ENCODE measurements at places on chromosomes 7 and 10. TPM values are rescaled to one million over a fixed set of nuclear protein-coding genes. Genes with fewer than 3 reads are reported as not detected.

DNA sequence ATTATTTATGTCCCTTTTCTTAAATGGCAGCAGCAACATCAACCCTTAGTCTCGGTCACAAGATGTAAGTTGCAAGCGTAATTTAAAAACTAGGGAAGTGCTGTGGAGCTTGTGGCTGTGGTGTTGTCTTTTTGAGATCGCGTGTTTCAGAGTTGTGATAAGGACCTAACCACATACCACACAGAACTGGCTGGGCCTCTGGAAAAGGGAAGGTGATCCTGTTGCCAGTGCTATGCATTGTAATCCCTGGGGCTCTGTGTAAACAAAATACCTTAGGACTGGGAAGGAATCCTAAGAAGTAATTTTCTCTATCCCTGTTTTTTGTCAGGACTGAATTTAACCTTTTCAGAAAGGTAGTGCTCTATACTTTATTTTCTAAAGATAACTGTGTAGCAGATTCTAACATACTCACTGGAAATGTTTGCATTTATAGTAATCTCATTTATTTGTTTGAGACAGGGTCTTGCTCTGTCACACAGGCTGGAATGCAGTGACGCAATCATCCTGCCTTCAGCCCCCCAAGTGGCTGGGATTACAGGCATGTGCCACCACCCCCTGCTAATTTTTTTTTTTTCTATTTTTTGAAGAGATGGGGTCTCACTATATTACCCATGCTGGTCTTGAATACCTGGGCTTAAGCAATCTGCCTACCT, 60.4 kb downstream of the INPP5F start:
- DNase-seq = no peak

DNA sequence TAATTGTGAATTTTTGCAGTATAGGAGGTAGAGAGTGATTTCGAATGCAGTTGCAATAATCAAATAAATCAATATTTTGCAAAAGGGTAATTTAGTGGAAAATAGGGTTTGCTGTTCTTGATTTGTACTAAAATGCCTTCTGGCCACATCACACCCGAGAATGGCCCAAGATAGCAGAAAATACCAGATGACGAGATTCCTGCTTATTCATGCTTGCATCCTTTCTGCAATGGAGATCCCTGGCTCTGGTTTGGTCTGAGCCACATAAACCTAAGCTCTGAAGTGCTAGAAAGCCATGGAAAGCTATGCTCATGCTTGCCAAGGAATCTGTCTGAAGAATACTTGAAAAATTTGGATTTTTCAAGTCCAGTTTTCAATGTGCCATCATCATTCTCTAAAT, 634.2 kb upstream of the COBL start:
- no peak for DNase-seq

DNA sequence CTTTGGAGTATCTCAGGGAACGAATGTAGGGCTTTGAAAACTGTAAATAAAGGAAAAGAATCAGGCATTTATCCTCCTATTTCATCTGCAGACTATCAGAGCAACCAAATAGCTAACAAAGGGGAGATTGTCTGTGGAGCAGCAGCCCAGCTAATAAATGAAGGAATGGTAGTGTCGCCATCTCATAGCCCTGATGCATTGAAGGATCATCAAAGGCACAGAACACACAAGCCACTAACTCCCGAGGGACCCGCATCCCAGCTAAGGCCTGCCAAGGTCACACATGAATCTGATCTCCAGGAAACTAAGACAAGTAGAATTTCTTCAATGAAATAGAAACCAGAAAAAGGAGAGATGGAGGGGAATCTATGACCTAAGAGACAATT, 38.2 kb downstream of the CALML5 start:
- no peak for DNase-seq

HOXA7 gene
- 2.2 TPM for total RNA-seq

NOS3 gene
- 6.1 TPM for total RNA-seq

DNA sequence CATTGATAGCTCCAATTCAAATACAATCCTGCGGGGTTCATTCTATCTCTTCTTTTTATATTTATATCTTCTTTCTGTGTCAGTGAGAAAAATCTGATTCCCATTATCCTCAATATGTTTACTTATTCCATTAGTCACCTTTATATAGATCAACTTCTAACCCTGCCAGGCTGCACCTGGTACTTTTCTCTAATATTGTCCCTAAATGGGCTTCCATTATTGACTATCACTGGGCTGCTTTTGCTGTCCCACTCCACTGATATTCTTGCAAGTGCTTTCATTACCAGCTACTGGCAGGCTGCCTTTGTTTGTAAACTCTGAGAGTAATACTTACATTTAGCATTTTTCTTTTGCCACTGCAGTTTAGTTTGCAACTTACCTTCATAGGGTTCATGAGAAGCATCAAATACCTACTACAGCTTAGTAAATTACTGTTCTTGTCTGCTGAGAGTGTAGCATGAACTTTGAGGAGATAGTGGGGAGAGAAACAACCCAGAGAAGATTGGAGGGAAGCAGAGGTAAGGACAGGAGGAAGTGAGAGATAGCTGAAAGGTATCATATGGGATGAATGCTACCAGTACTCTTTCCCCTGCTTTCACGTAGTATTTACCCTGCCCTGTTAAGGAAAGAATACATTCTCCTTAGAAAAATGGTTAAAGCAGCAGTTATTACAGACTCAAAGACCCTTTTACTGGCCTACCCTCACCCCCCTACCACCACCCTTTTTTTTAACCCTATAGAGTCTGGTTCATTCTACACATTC, 119.1 kb downstream of the PHTF2 start:
- no peak for DNase-seq

DNA sequence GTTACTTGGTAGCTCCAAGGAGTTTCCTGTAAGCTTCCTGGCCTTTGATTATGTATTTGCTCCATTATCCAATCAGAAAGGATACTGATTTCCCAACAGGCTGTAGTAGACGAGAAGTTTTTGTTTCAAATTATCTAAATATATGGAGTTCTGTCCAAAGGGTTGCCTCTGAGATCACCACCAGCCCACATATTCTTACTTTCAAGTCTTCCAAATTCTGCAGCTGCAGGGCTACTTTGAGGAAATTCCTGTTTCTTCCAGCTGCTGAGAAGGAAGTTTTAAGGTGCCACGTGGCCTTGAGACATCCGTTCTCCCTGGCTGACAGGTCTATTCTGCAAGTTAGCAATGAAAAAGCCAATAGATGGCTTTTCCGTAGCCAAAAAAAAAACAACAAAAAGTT, 286.0 kb downstream of the TWIST1 start:
- DNase-seq = no peak

DNA sequence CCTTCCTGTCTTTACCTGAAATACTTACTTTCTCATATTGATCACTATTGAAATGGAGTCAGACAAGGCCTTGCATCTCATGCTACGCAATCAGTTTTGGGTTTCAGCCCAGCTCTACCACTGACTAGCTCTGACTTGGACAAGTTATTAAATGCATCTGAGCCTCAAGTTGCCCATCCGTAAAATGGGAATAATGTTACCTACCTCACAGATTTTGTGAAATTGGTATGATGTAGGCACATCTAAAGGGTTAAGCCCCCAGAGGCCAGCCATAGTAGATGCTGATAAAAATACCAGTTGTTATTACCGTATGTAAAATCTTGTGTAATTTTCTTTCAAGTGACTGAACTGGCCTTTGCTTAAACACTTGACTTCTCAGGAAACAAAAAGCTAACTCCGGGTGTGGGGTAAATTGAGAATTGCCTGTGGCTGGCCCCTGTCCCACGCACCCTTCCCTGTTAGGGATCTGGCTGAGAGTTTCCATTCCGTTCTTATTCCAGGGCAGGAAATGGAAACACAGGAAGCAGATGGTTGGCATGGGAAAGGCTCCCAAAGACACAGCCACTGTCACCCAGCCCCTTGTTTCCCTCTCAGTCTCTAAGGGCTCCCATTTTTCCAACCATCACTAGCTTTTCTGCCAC, 7.5 kb downstream of the DUSP5 start:
- DNase-seq = no peak

DNA sequence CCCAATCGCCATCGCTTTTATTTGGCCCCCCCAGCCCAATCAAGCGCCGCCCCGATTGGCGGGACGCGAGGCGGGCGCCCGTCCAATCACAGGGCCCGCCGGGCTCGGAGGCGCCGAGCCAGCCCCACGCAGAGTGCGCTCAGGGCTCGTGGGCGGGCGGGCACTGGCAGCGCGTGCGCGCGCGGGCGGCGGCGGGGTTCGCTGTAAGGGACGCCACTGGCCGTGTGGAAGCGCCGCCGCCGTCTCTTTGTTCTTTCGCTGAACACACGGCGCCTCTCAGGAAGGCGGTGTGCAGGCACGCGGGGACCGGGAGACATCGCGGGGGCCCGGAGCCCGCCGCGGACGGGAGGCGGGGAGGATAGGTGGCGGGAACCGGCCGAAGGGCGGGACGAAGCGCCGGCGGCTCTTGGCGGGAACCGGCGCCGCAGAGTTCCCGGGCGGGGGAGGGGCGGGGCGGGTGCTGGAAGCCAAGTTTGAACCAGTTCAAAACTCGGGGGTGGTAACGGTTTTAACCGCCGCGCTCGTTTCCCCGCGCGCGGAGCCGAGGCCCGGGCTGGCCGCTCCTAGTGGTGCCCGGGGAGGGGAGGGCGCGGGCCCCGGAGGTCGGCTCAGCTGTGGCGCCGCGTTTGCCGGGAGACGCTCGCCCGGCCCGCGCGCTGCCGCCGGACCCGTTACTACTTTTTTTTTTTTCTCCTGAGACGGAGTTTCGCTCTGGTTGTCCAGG, 370 bp upstream of the EZH2 start:
- DNase-seq = peak; percentile 92

GRCh38 chr10:33460505-33461294, 126.2 kb upstream of the NRP1 start:
- DNase-seq = no peak

GRCh38 chr7:51606601-51607154, 290.1 kb upstream of the COBL start:
- DNase-seq = peak; percentile 32

MSANTD7 gene
- total RNA-seq = 13.3 TPM

- DNase-seq = no peak
Observed at GRCh38 chr7:117841611-117842010, 31.6 kb downstream of the CTTNBP2 start.

DNA sequence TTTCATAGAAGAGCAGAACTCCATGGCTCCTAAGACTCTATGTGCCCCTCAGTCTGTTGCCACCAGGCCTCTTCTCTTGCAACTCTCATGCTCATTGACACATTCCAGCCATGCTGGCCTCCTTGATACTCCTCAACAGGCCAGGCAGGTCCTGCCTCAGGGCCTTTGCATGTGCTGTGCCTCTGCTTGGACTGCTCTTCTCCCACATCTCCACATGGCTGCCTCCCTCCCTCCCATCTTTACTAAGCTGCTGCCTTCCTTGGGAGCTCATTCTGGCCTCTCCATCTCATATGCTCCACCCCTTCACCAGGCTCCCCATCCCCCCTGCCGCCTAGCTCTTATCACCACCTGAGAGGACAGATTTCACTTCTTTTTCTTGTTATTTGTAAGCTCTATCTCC, 103.8 kb upstream of the GPR26 start:
- no peak for DNase-seq

SYCE1 gene
- total RNA-seq = 1.7 TPM

MKI67 gene
- 2.9 TPM for total RNA-seq

DNA sequence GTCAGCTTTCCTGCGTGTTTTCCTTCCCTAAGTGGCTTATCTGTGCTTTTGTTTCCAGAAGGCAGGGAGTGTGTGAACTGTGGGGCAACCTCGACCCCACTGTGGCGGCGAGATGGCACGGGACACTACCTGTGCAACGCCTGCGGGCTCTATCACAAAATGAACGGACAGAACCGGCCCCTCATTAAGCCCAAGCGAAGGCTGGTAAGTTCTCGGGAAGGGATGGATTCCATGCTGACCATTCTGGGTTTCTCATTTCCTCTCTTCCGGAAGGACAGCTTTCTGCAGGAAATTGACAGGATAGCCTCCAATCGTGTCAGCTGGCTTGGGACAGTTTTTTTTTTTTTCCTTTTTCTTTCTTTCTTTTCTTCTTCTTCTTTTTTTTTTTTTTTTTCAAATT, 9.4 kb downstream of the GATA3 start:
- DNase-seq = no peak
